Left renal pelvis (tissue), 4 donors: ENCODE measurements at places on chromosomes 12 and 14.

DNA sequence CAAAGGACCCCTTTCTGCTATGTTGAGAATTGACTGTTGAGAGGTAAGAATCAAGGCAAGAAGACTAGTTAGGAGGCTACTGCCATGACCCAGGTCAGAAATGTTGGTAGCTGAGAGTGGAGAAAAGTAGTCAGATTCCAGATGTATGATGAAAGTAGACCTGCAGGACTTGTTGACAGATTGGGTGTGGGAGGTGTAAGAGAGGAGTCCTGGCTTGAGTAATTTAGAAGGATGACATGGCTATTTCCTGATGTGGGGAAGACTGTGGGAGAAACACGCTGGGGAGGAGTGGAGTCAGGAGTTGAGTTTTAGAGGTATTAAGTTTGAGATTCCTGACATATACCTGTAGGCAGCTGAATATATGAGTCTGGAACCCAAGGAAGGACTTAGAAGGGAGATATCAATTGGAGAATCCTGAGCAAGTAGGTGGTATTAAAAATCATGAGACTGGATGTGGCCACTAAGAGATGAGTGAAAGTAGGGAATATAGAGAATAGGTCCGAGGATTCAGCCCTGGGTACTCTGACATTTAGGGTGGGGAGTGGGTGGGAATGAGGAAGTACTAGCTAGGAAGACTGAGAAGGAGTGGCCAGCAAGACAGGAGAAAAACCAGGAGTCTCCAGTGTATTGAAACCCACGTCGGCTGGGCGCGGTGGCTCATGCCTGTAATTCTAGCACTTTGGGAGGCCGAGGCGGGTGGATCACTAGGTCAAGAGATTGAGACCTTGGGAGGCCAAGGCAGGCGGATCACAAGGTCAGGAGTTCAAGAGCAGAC is 12.6 kb upstream of the DDX47 start:
- DNase-seq: no peak

GRCh38 chr14:91545946-91546716 is 36.0 kb upstream of the PPP4R3A start:
- DNase-seq: no peak

DNA sequence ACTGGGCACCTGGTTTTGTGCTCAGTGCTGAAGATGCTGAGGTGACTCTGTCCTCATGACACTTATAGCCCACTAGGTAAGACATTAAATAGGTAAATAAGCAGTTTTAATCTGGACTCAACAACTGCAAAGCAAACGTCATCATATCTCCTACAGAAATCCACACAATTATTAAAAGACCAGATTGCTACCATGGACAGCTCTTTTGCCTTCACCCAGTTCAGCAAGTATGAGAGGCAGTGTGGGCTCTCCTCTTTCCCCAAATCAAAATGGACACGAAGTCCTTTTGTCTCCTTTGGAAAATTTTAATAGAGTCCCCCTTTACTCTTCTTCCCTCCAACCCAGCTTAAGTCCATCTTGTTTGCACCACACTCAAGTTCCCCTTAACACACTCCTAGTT is 171.1 kb downstream of the RPAP3 start:
- no peak for DNase-seq

DNA sequence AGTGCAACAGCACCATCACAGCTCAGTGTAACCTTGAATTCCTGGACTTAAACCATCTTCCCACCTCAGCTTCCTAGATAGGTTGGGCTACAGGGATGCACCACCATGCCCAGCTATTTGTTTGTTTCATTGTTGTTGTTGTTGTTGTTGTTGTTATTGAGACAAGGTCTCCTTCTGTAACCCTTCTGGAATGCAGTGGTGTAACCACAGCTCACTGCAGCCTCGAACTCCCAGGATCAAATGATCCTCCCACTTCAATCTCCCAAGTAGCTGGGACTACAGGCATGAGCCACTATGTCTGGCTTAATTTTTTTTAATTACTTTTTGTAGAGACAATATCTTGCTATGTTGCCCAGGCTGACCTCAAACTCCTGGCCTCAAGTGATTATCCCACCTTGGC is 1.2 kb upstream of the NEMP1 start:
- DNase-seq: no peak

DNA sequence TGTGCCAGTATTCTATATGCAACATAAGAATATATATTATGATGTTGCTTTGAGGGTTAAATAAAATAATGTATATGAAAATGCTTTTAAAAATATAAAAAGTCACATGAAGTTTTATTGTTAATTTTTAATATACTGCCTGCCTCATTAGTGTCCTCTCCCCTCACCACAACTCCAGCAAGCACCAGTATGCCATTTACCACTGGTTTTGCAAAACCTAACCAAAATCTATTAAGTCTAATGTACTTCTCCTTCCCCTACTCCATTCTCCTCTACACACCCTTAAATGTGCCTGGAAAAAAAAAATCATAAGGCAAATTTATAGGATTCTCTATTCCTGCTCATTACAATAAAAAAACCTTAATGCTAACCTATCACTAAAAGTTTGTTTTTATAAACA is 24.0 kb upstream of the GNG2 start:
- no peak for DNase-seq

DNA sequence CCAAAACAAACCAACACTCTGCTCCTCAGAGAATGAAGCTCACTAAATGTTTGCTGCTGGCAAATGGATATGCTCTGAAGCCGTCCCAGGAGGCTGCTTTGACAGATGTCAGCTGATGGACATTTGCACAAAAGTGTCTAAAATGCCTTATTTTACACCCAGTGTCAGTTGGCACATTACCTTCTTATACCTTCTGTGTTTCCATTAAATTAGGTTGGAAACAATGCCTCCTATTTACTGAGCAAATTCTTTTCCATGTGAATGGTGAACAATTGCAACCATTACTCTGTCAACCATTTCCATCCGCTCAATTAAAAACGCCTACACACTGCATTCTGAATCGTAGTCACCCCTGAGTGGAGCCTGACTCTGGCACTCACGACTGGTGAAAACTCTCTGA is 1679.9 kb upstream of the FLRT2 start:
- DNase-seq: no peak

- no peak for DNase-seq
Measured at GRCh38 chr14:56891226-56891625, 80.9 kb upstream of the OTX2 start.

DNA sequence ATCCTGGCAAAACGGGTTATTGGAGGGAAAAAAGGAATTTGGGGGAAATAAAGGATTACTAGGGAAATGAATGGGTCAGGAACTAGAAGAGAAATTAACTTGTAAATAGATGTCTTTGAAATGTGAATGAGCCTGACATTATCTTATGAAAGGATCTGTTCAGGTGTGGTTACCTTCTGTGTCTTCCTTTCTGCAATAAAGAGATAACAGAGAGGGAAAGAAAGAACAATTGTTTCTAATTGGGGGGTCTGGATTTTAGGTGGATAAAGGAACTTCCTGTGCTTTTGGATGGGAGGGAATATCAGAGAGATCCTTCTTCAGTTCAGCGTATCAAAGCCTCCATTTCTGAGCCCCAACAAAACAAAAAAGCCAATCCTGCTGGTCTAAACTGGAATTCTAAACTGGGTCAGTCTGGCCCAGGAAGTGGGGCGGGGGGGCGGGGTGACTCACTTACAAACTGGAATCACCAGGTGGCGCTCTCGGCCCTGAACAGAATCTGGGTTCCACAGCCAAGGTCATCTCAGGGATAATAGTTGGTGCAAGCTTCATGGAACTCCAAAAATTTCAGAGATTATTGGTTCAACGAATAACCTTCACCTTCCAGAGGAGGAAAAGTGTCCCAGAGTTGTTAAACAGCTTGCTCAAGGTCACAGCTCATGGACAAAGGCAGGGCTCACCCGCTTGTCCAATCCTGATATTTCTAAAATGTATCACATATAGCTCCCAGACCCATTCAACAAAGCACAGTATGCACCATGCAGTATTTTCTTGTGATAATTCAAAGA is 15.2 kb upstream of the PEBP1 start:
- DNase-seq: no peak

DNA sequence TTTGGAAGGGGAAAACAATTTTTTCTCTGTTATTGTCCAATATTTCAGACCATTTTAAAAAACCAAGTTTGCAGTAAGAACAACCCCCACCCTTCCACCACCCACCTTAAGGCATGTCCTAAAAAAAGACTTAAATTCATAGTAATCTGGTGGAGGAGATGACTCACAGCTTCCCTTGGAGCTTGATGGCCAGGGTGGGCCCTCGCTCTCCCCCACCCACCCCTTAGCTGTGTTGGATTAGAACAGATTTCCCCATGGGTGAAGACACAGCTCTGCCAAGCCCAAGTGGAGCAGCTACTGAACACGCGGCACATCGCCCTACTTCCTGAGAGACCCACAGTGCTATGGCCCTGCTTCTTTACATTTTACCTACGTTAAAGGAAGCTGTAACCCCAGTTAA is 140.3 kb downstream of the GCH1 start:
- DNase-seq: no peak

GRCh38 chr14:68702578-68702977 is 90.3 kb downstream of the ZFP36L1 start:
- DNase-seq: no peak

- no peak for DNase-seq
Measured at GRCh38 chr14:72524295-72524629, 369.6 kb downstream of the DPF3 start.

DNA sequence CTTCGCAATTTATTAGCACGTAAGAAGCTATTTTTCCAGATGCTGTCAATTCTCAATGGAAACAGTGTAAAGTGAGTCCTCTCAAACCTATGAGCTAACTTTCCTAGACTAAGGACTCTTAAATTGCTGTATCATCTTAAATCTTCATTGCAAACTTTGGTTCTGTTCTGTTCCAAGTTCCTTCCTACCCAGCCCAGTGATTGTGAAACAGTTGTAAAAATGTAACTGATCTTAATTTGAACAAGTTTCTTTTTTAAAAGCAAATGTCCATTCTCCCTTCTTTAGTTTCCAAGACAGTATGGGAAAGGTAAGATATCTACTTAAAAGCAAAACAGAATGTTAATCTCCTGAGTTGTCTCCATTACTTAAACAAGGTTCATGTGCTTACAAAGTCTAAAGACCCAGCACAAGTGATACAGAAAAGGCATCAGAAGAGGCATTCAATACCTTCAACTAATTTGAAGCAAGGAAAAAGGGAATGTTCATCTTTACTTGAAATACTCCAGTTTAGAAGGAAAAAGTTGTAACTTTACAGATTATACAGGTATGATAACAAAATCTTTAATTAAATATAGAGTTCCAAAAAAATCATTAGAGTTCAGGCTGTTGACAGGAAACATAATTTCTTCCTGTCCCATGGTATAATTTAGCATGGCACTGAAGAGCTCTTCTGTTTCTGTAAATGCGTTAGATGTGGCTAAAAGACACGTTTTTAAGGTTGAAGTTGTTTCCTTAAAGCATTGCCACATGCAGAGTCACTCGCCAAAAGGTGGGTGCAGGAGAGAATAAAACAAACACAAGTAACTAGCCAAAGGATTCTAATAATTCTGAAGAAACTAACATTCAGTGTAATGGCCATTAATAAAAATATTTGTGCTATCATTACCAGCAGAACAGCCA is 101.5 kb upstream of the USP15 start:
- no peak for DNase-seq

DNA sequence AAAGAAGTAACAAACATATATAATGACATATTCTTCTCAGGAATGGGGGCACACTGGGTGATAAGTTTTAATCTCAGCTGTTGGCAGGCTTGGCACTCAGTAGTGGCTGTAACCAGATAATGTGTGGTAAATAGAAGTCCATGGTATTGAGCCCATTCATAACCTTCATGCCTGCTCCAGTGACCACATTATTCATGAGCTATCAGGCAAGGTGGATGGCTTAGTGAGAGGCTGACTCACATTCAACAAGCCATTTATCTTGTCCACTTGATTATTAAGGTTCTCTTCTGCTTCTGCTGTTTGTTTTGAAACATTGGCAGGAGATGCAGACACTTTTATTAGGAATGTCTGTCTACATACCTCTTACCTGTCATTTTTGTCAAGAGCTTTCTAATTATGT is 950.4 kb upstream of the LRFN5 start:
- DNase-seq: no peak

GRCh38 chr14:25038044-25038668 is 11.8 kb downstream of the STXBP6 start:
- DNase-seq: no peak

- DNase-seq: no peak
Measured at GRCh38 chr12:64473176-64473575, 21.3 kb downstream of the TBK1 start.

DNA sequence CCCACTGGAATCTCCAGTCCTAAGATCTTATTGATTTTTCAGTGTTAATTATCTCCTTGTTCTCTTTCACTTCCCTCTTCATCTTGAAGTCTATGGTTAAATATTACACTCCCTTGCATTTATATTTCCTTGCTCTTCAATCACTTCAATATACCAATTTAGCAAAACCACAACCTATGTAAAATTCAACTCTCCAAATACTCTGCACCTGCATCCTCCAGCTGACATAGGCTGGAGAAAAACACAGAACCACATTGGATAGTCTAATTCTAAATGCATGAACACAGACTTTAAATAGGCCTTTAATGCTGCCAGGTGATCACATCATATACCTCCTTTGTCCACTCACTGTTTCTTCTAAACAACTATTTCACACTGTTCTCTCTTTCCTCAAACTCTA is 253.8 kb upstream of the GARIN6 start:
- DNase-seq: no peak

DNA sequence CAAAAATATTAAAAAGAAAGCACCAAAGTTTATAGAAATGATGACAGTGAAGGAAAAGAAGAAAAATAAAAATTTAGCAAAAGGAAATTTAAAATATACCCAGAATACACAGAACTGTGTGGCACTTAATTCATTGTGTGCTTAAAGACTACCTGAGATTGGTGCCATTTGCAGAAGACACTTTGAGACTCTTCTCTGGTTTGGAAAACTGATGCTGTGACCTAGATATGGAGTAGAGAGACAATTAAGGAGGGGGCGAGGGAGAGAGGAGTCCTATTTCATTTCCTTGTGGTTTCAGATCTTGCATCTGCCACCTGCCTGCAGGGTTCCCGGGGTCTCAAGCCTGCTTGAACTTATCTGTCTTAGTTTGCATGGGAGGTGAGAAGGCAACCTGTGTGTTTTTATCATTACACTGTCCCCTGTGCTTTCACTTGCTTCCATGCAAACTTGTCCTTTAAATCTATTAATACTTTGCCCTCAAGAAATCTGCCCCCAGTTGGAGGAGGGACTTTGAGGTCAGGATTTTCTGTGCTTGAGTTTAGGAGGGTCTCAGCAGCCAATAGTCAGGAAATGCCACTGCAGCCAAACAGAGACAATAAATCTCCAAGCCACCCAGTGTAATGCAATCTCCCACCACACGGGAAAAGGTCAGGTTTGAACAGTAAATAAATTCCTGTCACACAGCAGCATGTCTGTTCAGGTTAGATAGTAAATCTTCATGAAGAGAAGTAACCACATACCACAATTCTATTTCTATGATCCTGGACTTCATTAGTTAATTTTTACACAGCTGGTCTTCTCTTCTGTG is 119.4 kb downstream of the CAND1 start:
- DNase-seq: no peak

- DNase-seq: no peak
Measured at GRCh38 chr14:81302638-81303037, 81.9 kb upstream of the GTF2A1 start.

DNA sequence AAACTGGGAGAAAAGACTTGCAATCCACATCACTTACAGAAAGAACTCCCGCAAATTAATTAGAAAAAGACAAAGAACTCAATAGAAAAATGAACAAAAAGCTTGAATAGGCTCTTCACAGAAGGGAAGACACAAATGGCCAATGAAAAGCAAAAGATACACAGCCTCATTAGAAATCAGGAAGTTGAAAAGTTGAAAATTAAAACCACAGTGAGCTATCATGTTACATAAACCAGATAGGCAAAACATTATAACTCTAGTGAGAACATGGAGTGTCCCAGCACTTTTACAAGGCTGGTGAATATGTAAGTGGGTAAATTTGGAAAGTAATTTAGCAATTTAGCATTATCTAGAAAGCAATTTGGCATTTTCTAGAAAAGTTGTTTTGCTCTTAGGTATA is 158.4 kb upstream of the RASSF8 start:
- no peak for DNase-seq
